ENCODE measurements at places on chromosomes 7 and 10.

GRCh38 chr10:112526139-112526538 is 79.1 kb downstream of the VTI1A start:
- peak; percentile 53 for DNase-seq

- DNase-seq: no peak
These were observed 651.8 kb downstream of the PARD3 start for GRCh38 chr10:34163075-34163905.

- no peak for DNase-seq
These were observed 79.3 kb upstream of the ST8SIA6 start for GRCh38 chr10:17533731-17534130.

DNA sequence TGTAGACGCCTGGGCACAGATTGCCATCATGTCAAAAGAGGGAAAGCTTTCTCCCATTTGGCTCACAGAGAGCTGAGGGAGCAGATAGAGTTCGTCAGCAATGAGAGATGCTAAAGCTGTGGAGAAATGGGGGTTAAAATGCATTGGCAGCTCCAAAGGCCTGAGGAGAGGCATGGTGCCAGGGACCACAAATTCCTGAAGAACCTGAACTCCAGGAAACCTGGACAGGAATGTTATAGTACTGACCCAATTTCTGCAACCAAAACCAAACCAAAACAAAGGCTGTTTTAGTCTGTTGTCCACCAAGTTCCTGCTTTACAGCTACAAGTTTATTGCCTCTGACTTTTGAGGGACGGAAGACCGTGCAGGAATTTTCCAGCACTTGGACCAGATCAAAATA is 575.7 kb downstream of the REEP3 start:
- DNase-seq: peak; percentile 43

- DNase-seq: no peak
These were observed 47.7 kb upstream of the SFMBT2 start for GRCh38 chr10:7458556-7458955.

DNA sequence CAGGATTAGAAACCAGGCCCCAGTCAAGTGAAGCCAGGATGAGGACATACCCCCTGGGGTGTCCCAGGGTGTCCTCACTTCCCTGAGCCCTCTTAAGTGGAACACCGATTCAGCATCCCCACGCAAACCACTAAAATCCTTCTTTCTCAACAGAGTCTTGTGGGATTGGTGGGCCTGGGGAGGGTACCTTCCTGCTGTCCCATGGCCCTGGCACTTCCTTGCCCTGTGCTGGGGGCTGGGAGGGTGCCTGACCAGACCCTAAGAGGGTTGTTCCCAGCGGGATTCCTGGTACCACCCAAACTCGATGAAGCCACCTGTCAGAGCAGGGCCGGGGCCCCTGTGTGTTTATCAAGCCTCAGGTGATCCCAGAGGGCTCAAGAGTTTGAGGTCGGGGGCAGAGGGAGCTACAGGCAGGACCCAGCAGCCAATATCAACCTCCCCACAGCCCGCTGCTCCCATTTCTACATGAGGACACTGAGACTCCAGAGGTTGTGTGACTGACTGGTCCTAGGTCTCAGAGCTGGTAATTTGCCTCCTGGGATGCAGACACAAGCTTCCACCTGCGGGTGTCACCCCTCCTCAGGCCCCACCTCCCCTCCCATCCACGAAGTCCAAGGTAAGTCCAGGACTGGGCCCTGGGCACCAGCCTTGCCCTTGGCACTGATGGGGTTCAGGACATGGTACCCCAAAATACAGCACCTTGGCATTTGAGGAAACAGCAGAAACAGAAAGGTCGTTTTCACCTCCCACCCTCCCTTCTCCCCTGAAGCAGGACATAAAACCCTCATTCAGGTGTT is 31.4 kb downstream of the OAT start:
- peak; percentile 6 for DNase-seq

DNA sequence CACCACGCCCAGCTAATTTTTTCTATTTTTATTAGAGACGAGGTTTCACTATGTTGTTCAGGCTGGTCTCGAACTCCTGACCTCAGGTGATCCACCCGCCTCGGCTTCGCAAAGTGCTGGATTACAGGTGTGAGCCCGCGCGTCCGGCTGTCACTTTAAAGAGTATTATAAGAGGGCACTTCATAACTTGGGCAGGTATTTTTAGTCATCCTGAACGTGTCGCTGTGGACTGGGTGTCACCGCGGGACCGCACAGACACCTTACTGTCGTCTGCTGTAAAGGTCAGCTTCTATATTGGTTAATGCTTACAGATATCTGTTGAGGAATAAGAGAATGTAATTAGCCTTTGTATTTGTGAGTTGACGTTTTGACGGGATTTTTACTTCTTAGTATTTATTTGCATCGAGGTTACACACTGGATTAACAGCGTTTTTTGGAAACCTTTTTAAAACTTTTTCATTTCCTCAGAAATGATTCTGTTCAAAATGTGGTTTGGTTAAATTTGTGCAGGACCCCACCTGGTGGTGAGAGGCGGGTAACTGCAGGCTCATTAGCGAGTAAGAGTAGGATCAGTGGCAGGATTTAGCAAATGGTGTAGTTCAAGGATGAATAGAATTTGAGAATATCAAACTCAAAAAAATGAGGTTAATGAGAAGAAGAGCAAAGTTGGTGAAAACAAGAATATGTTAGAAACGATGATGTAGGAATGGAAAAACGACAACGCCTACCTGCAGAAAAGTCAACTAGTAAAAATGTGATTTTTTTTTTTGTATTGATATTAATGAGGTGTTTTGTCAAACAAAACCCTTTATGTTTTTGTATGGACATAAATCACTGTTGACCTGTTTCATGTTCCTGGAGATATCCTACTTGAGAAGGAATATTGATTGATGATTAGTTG is 3.2 kb downstream of the DNAJB6 start:
- DNase-seq: peak; percentile 71
